ENCODE measurements at places on chromosomes 11 and 22. TPM values are rescaled to one million over a fixed set of nuclear protein-coding genes. Genes with fewer than 3 reads are reported as not detected.

GRCh38 chr22:31286360-31287255 lies 5.7 kb downstream of the PIK3IP1 start:
- peaks cover 65% of the 10 kb centered on the region for H3K4me1 ChIP-seq
- peak overlapping the region; percentile 56 for H3K4me3 ChIP-seq
- peak overlapping the region; percentile 92 for H3K27ac ChIP-seq
- no peaks in the 10 kb centered on the region for H3K27me3 ChIP-seq
- H3K36me3 ChIP-seq: peaks cover 49% of the 10 kb centered on the region

DNA sequence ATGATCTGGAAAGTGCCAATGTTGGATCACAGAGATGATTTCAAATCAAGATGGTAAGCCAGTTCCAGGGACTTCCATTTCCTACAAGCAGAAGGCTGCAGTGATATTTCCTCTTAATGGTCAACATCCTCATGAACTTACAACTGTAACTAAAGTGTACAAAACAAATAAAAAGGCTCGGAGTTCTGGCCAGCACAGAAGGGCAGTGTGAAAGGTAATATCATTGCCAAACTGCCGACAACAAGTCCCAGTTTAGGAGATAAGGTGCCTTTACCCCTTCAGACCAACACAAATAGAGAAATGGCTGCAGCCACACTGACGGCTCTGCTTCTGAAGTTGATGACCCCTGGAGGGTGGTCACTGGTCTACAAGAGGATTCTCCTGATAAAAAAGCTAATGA lies 91.1 kb downstream of the ETS1 start:
- peak; percentile 69 for DNase-seq
- H3K27ac ChIP-seq: peak overlapping the region; percentile 96
- H3K4me3 ChIP-seq: peak overlapping the region; percentile 82

CADM1 gene
- 0.72 TPM for total RNA-seq

GRCh38 chr11:64367931-64368672 lies 9.1 kb downstream of the RPS6KA4 start:
- H3K27ac ChIP-seq: no peak overlapping the region
- H3K36me3 ChIP-seq: peaks cover 42% of the 10 kb centered on the region
- no peak for DNase-seq
- H3K4me3 ChIP-seq: no peak overlapping the region
- no peaks in the 10 kb centered on the region for H3K27me3 ChIP-seq
- peaks cover 2% of the 10 kb centered on the region for H3K4me1 ChIP-seq

DNA sequence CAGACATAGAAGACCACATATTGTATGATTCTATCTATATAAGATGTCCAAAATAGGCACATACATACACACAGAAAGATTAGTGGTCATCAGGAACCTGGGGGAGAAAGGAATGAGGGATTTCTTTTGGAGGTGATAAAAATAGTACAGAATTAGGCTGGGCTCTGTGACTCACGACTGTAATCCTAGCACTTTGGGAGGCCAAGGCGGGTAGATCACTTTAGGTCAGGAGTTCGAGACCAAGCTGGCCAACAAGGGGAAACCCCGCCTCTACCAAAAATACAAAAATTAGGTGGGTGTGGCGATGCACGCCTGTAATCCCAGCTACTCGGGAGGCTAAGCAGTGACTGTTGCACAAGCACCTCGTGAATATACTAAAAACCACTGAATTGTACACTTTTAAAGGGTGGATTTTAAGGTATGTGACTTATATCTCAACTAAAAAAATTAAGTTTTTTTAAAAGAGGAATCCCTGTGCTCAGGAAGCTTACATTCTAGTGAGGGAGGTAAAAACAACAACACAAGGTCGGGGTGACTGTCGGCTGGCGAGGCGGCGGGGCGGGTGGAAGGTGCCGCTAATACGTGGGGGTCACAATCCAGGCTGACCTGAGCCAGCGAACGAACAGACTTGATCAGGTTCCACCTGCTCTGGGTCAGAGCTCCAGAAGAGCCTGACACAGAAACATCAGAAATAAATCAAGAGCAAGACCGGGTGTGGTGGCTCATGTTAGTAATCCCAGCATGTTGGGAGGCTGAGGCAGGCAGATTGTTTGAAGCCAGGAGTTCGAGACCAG lies 25.3 kb upstream of the TESMIN start:
- H3K27me3 ChIP-seq: no peaks in the 10 kb centered on the region
- peaks cover 30% of the 10 kb centered on the region for H3K36me3 ChIP-seq
- no peak for DNase-seq
- H3K4me3 ChIP-seq: no peak overlapping the region
- H3K4me1 ChIP-seq: peaks cover 3% of the 10 kb centered on the region

DNA sequence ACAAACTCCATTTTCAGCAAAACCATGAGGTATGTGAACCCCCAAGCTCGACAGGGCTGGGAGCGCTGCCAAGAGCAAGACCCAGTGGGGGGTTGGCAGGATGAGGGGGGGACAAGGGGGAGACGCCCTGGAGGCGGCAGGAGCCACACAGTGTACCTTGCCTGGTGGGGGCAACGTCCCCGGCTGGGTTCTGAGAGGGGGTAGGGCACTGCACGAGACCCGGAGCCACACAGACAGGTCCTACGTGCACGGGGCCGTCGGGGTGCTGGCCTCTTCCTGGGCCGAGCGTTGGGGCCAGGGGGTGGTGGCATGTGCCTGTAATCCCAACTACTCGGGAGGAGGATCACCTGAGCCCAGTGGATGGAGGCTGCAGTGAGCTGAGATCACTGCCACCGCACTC lies 28.8 kb downstream of the TBX1 start:
- DNase-seq: no peak
- no peaks in the 10 kb centered on the region for H3K27me3 ChIP-seq
- H3K4me3 ChIP-seq: no peak overlapping the region
- H3K4me1 ChIP-seq: no peaks in the 10 kb centered on the region

ABTB2 gene
- total RNA-seq: 14.1 TPM

DNA sequence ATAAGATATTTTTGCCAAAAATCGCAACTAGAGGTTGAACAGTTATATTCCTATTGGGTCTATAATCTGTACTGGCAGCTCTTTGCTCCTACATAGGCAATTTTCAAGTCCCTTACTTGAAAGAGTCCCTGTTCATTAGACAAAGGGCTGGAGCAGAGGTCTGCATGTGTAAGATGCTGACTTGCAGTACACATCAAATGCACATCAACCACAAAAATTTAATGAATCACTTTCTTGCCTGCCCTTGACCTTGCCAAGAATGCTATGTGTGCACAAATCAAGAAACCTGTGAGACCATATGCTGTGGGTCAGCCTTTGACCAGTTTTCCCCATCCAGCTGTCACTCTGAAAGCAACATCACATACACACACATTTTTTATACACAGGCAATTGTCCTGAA lies 661.5 kb downstream of the LRRC4C start:
- no peak overlapping the region for H3K4me3 ChIP-seq
- no peaks in the 10 kb centered on the region for H3K27me3 ChIP-seq
- no peaks in the 10 kb centered on the region for H3K4me1 ChIP-seq
- DNase-seq: no peak
- H3K36me3 ChIP-seq: no peaks in the 10 kb centered on the region

DNA sequence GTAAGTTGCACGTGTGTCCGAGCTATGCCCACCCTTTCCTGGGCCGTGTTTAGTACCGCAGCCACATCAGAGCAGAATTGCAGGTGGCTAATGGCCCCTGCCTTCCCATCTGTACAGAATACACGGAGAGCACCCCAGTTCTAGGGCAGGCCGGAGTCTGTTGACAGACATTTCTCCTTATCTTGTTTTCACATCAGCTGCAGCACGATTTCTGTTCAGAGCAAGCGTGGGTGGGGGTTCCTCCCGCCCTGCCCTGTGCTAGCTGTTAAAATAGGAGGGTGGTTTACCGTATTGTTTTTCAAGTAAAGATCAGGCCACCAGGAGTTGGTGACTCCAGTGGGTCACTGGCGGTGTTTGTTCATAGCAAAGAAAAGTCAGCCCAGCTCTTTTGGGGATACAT lies 41.1 kb downstream of the UBASH3B start:
- H3K4me3 ChIP-seq: peak overlapping the region; percentile 63
- peaks cover 1% of the 10 kb centered on the region for H3K27me3 ChIP-seq
- peaks cover 8% of the 10 kb centered on the region for H3K36me3 ChIP-seq
- H3K4me1 ChIP-seq: peaks cover 50% of the 10 kb centered on the region
- H3K27ac ChIP-seq: peak overlapping the region; percentile 75
- peak; percentile 90 for DNase-seq

LRRC10B gene
- total RNA-seq: 0.14 TPM

TESMIN gene
- total RNA-seq: 1.4 TPM

NUDT22 gene
- total RNA-seq: 72.6 TPM

GRCh38 chr22:48238966-48239365 lies 1476.5 kb downstream of the TBC1D22A start:
- H3K4me1 ChIP-seq: peaks cover 2% of the 10 kb centered on the region
- H3K27ac ChIP-seq: no peak overlapping the region
- no peak for DNase-seq
- H3K4me3 ChIP-seq: no peak overlapping the region
- no peaks in the 10 kb centered on the region for H3K36me3 ChIP-seq
- H3K27me3 ChIP-seq: no peaks in the 10 kb centered on the region

SCN4B gene
- total RNA-seq: 0.07 TPM

MYRF gene
- 1.1 TPM for total RNA-seq

INPPL1 gene
- 144 TPM for total RNA-seq

DNA sequence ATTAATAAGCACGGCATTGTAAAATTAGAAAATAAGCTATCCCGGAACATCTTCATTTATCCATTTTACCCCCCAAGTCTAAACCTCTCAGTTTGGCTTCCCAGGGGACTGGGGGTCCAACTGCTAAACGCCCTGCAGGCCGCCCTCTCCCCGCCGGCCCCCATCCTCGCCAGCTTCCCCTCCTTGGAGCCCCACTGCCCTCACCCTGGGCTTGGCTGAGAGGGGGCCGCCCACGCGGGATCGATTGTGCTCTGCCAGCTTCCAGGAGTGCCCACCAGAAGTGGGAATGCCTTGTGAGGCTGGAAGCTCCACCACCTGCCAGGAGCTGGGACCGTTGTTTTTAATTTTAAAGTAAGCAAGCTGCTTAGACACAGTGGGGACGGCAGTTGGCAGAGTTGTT lies 353.5 kb downstream of the TBC1D22A start:
- H3K27ac ChIP-seq: no peak overlapping the region
- H3K4me1 ChIP-seq: no peaks in the 10 kb centered on the region
- H3K4me3 ChIP-seq: no peak overlapping the region
- peaks cover 5% of the 10 kb centered on the region for H3K36me3 ChIP-seq
- H3K27me3 ChIP-seq: no peaks in the 10 kb centered on the region
- no peak for DNase-seq

DNA sequence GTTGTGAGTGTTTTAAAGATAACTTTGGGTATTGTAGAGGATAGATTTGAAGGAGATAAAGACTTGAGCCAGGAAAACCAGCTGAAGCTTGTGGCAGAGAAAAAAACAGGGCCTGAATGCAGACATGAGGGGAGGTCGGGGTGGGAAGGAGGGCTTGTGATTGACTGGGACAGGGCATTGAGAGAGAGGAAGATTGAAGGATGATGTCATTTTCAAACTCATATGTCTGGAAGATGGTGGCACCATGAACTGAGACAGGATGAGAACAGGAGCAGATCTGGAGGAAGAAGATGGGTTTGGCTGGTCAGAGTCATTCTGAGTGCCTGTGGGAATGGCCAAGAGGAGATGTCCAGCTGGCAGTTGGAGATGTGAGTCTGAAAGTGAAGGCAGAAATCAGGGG lies 14.7 kb downstream of the CSNK2A3 start:
- no peaks in the 10 kb centered on the region for H3K27me3 ChIP-seq
- no peaks in the 10 kb centered on the region for H3K36me3 ChIP-seq
- no peak overlapping the region for H3K27ac ChIP-seq
- DNase-seq: no peak
- H3K4me1 ChIP-seq: peaks cover 2% of the 10 kb centered on the region

GRCh38 chr22:45512363-45512762 lies 9.7 kb downstream of the FBLN1 start:
- no peak for DNase-seq
- no peaks in the 10 kb centered on the region for H3K27me3 ChIP-seq
- H3K27ac ChIP-seq: no peak overlapping the region
- no peak overlapping the region for H3K4me3 ChIP-seq
- H3K36me3 ChIP-seq: no peaks in the 10 kb centered on the region

GRCh38 chr11:62472063-62472884 lies 53.4 kb downstream of the SCGB1A1 start:
- no peaks in the 10 kb centered on the region for H3K27me3 ChIP-seq
- no peak overlapping the region for H3K27ac ChIP-seq
- H3K36me3 ChIP-seq: no peaks in the 10 kb centered on the region
- H3K4me1 ChIP-seq: peaks cover 7% of the 10 kb centered on the region

DNA sequence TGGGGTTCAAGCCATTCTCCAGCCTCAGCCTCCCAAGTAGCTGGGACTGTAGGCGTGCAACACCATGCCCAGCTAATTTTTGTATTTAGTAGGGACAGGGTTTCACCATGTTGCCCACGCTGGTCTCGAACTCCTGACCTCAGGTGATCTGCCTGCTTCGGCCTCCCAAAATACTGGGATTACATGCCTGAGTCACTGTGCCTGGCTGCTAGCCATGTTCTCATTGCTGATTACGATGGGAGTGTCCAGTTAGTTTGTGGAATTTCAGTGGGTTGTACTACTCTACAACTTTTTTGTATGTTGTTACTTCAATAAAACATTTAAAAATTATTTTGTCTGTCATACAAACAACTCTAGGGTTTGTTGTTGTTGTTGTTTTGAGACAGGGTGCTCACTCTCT lies 4.8 kb upstream of the VPS11 start:
- H3K27ac ChIP-seq: no peak overlapping the region
- no peak for DNase-seq
- peaks cover 3% of the 10 kb centered on the region for H3K36me3 ChIP-seq
- H3K27me3 ChIP-seq: no peaks in the 10 kb centered on the region
- no peak overlapping the region for H3K4me3 ChIP-seq
- H3K4me1 ChIP-seq: peaks cover 25% of the 10 kb centered on the region

ANO5 gene
- not detected for total RNA-seq

TREH gene
- not detected for total RNA-seq

DNA sequence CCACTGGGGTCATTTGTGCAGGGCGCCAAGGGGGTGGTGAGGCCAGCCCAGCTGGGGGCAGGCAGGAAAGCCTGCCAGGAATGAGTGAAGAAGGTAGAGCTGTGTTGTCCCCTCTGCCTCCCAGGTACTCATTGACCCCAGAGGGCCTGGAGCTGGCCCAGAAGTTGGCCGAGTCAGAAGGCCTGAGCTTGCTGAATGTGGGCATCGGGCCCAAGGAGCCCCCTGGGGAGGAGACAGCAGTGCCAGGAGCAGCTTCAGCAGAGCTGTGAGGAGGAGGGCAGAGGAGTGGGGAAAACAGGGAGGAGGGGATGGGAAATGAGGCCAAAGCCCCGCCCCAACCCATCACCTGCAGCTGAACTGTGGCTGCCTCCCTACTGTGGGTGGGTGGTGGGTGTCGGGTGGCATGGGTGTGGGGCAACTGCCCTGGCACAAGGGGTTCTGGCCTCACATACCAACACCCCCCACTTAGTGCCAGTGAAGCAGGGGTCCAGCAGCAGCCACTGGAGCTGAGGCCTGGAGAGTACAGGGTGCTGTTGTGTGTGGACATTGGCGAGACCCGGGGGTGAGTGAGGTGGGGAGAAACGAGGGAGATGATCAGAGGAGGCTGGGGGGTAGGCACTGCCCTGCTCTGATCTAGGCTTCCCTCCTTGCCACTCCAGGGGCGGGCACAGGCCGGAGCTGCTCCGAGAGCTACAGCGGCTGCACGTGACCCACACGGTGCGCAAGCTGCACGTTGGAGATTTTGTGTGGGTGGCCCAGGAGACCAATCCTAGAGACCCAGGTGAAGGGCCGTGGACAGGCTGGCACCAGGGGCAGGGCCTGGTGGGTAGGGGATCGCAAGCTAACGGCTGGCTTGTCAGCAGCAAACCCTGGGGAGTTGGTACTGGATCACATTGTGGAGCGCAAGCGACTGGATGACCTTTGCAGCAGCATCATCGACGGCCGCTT lies 3.0 kb downstream of the MUS81 start:
- H3K4me1 ChIP-seq: peaks cover 23% of the 10 kb centered on the region
- H3K27me3 ChIP-seq: no peaks in the 10 kb centered on the region
- DNase-seq: no peak
- H3K36me3 ChIP-seq: peaks cover 43% of the 10 kb centered on the region
- peak overlapping the region; percentile 66 for H3K4me3 ChIP-seq
